Muscle of back (tissue), 13 donors: ENCODE measurements at places on chromosomes 4 and X.

GRCh38 chr4:26299254-26299882, 21.4 kb upstream of the RBPJ start:
- DNase-seq, result no peak

GRCh38 chrX:15465347-15465746, 27.8 kb downstream of the PIR start:
- peak; percentile 6 for DNase-seq

- DNase-seq, result no peak
Observed at GRCh38 chr4:151238477-151238876, 38.5 kb upstream of the PRSS48 start.

DNA sequence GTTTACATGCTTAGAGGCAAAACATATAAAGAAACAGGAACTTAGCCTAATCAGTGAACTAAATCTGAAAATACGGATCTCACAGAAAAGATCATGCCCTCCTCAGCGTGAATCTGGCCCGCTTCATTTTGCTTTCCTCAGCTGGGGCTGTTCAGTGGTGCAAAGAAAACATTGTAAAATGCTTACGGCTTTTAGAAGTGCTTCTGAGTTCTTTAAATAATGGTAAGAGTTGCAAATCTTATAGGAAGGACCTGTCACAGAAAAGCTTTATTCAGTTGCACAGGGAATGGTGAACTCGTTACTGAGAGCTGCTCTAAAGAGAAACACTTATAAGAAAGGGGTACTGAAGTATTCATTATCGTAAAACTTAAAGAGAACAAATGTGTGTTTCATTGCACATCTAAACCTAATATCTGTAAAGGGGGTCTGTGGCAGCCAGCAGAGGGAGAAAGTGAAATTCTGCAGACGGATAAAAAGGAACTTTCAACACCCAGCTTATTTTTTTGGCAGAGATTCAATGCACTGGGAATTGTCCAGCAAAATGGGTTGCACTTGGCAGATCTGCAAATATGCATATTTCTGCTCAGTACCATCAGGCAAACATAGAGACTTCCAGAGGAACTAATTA, 139.2 kb upstream of the ANK2 start:
- DNase-seq, result peak; percentile 68

GRCh38 chrX:154096140-154097002, 1.1 kb downstream of the MECP2 start:
- no peak for DNase-seq

GRCh38 chr4:108601106-108601505, 19.3 kb upstream of the RPL34 start:
- DNase-seq, result no peak

- no peak for DNase-seq
Observed at GRCh38 chrX:43643201-43643600, 12.9 kb upstream of the MAOA start.

GRCh38 chrX:22922961-22923360, 76.8 kb upstream of the DDX53 start:
- no peak for DNase-seq

- no peak for DNase-seq
Observed at GRCh38 chr4:7384003-7384928, 50.5 kb downstream of the PSAPL1 start.

DNA sequence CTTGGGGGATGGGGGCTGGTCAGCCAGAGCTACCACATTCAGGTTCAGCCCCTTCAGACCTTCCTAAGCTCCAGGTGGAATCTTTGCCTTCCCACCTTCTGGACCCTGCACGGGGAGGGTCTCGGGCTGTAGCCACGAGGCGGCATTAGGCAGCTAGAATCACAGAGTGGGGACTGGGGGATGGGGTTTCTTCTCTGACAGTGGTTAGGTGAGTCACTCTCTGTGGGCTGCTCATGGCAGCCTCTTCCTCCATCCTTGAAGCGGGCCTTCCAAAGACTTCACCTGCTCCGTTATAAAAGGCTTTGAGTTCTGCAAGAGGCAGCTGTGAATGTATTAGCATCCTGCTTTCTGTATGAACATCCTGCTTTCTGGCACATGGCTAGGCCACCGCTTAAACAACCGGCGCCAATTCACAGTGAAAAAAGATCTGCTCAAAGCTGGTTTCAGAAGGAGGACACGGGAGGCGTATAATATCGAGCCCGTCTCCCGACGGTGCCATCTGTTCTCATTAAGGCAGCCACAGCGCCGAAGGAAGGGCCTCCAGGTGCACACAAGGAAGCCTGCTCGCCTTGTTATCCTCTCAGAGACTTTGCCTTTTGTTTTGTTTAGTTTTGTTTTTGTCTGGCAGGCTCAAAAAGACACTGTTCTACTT, 74.3 kb upstream of the IGFBP7 start:
- DNase-seq, result no peak

- peak; percentile 66 for DNase-seq
Observed at GRCh38 chr4:143383005-143383574, 46.4 kb downstream of the GAB1 start.

GRCh38 chr4:96354036-96354712, 514.3 kb downstream of the PDHA2 start:
- no peak for DNase-seq

DNA sequence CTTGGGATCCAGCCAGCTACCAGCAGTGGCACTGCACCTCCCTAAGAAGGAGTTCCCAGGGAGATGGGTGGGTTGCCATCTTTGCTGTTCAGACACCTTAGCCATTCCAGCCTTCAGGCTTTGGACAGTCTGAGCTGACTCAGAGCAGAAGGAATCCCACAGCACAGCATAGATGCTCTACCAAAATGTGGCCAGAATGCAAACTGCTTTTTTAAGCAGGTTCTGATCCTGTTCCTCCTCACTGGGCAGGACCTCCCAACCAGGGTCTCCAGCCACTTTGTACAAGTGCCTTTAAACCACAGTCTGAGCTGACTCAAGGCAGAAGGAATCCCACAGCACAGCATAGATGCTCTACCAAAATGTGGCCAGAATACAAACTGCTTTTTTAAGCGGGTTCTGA, 209.0 kb downstream of the NPNT start:
- DNase-seq, result no peak

GRCh38 chr4:107619066-107619465, 101.0 kb downstream of the PAPSS1 start:
- no peak for DNase-seq

GRCh38 chr4:126850286-126850685, 782.5 kb upstream of the INTU start:
- DNase-seq, result no peak

GRCh38 chr4:79476196-79476595, 68.2 kb upstream of the GK2 start:
- no peak for DNase-seq

DNA sequence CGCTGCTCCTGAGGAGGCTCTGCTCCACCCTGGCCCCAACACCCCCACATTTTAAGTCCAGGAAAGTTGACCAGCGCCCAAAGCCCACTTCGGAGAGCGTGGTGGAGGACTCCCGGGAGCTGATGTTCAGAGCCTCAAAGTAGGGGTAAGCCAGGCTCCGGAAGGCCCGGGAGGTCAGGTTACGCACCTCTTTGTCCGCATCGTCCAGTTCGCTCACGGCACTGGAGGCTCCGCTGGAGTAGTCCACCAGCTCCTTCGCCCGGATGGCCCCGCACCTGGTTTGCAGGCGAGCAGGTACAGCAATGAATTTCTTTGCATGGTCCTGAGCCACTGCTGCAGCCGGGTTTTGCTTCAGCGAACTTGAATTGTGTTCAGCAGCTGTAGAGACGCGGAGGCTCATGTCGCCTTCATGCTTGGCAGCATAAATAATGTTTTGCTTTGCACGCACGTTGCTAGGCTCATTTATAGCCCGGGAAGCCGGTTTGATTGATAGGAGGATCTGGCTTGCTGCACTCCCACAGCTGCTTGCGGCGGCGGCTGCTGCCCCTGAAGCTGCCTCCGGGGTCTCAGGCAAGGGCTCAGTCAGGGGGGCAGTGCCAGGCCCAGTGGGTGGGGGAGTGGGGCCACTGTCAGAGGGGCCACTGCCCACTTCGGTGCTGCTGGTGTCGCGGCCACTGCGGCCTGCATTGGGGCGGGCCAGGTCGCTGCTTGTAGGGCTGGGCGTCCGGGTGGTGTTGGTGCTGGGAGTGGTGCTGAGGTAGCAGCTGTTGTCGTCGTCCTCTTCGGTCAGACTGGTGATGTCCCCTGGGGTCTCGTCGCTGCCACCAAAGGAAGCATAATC, 4.8 kb downstream of the C4orf54 start:
- peak; percentile 74 for DNase-seq

GRCh38 chr4:25993395-25994185, 79.6 kb downstream of the SMIM20 start:
- peak; percentile 49 for DNase-seq

DNA sequence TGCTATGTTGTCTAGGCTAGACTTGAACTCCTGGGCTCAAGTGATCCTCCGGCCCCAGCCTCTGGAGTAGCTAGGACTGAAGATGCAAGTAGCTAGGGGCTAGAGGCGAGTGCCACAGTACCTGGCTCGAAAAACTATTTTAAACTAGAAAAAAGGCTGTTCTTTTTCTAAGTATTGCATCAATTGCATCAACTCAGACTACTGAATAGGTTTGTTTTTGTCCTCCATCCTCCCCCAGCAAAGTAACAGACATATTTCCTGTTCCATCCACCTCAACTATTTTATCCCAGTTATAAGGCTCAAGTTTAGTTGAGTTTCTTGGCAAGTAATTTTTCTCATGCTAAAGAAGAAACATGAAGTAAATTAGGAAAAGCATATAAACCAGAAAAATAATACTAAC, 4.1 kb downstream of the SH3RF1 start:
- DNase-seq, result no peak

DNA sequence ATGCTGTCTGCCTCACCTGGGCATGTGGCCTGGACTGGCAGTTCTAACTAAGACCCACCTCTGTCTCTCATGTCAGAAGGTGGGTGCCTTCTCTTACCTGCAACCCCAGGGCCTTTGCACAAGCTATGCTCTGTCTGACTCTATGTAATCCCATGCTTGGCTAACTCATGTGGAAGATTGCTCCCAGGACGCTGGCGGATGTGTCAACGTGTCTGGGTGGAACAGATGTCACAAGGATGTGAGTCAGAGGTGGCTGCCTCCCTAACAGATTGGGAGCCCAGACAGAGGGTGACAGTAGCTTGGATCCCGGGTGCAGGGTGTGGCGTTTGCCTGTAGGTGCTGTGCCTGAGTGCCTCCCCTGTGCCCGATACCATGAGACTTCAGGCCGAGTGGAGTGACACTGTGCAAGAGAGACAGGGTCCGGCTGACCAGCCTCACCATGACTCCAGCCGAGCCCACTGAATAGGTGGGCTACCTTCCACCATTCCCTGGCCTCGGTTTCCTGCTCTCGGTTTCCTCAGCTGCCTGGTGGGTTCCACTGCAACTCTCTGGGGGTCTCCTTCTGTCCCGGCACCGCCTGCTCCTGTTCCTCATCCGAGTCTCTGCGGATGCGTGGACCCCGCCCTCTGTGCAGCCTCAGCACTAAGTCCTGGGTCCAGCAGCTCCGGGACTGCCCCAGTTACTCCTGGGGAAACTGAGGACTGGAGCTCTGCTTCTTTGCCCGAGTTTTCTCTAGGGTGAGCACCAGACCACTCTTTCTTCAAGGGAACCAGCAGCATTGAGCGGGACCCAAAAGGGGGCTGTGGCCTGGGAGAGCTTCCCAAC, 11.0 kb downstream of the SH3BP2 start:
- no peak for DNase-seq

GRCh38 chr4:140504261-140504660, 6.2 kb upstream of the MGAT4D start:
- DNase-seq, result no peak

DNA sequence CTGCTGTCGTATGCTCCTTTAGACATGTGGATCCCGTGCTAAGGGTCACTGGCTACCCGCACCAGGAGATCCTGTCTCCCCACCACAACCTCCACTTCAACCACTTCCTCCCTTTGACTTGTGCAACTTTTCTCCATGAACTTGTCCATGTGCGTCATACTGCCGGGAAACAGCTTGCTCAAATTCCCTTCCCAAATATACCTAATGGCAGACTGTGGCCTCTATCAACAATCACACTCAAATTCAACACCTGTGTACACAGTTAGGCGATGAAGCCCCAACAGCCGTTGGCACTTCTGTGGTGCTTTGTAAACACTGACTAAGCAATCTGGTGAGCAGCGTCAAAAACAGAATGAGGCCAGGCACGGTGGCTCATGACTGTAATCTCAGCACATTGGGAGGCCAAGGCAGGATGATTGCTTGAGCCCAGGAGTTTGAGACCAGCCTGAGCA, 49.5 kb downstream of the CD99L2 start:
- no peak for DNase-seq

GRCh38 chr4:94828882-94829281, 71.1 kb downstream of the BMPR1B start:
- DNase-seq, result no peak

- peak; percentile 77 for DNase-seq
Observed at GRCh38 chr4:107183155-107183774, 147.2 kb upstream of the DKK2 start.

GRCh38 chr4:65023081-65023480, 613.8 kb upstream of the TECRL start:
- no peak for DNase-seq

DNA sequence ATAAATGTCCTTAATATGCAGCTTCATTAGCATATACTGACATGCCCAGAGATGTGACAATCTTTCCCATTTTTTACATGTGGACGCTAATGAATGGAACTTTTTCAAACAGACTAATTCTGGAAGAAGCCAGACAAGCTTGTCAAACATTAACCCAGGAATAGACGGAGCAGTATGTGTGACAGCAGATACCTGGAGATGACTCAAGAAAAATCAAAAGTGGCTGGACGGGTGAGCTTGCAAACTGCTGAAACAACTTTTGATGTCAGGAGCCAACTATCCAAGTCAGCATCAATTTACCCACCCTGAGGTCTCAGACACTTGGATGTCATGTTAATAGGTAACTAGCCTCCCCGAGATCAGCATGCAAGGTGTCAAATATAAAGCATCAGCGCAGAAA, 183.0 kb downstream of the PACRGL start:
- DNase-seq, result no peak

DNA sequence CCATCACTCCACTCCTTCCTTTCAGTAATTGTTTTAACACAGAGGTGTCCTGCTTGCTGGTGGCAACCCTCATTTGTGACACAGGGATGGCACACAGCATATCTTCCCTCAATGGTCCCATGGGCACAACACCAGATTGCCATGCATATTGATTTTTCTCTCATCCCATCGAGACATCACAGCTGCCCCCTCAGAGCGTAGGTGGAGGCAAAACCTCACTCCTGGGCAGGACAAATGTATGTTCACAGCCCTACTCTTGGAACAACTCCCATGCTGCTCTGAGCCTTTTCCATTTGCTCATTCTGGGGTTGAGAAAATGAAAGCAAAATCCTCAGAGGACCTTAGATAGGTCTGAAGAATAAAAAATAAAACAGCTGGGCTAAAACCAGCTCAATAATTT, 172.2 kb downstream of the GABRB1 start:
- DNase-seq, result no peak
